ENCODE measurements at places on chromosomes 11 and 22.

GRCh38 chr11:7667460-7667859 lies 5.8 kb downstream of the CYB5R2 start:
- no peak for DNase-seq

DNA sequence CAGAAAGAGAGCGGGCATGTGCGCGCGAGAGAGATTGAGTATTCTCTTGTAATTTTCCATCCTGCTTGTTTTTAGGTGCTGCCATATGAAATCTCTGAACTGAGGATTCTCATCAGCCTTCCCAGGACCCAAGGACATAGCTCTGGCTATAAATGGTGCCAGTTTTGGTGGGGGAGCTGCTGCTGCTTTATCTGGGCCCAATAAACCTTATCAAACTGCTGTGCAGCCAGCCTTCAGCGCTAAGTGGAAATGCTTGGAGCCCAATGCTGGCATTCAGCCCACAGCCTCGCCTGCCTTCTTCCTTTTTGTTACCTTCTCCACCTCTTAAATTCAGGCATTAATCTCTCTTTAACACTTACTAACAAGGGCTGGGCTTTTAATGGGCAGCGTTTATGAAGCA lies 2.4 kb upstream of the ZBTB16 start:
- no peak for DNase-seq

GRCh38 chr11:9201372-9202162 lies 63.6 kb downstream of the DENND5A start:
- DNase-seq, result no peak

DNA sequence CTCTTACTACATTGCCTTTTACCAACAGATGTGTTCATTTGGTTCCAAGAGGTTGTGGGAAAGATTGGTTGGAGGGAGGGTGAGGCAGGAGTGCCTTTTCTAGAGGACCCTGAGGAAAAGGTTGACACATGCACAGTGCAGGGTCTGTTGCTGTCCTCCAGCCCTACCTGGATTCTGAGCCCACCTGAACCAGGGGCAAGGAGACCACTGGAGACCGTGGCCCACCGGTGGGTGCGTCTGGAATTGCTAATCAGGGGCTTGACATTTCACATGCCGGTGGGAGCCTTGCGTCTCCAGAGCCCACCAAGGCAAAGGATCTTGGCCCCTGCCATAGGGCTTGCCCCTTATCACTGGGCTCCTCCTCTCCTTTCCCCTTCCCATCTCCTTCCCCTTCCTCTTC lies 80.4 kb upstream of the ZBED5 start:
- DNase-seq, result no peak

DNA sequence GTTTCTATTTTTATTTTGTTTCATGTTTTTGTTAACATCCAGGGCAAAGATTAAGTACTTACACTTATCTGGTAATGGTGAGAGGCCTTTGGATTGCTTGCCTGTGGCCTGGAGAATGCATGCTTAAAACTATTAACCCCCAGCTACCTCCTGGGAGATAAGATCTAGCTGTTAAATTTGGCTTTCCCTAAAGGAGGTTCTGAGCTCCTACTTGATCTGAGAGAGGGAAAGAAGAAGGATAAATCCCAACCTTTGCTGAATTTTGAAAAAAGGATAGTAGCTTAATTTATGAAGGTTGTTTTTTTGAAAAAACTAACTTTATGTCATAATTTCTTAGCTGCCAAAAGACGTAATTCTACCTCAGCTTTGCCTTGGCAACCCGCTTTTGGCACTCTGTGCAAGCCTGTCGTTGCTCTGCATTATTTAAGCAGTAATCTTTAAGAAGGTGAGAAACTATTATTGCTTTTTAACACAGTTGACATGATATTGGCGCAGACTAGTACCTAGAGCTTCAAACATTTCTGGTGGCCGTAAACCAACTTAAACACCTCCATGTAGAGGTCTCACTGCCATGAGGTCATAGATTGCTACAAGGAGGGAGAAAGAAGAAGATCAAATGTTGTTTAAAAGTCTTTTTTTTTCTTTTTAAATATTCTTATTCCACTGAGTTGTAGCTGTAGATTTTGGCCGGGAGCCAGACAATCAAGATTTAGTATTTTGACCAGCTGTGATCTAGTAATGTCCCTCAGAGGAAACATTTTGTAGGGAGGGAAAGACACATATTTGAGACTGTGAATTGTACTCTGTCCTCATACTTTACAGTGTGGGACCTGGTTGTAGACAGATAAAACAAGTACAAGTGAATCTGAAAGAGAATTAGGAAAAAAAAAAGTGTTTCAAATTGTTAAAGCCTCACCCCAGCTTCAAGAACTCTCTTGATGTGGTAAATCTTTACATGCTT lies 74.4 kb downstream of the WNT11 start:
- DNase-seq, result no peak

GRCh38 chr22:43411040-43411868 lies 560 bp upstream of the MPPED1 start:
- DNase-seq, result no peak

DNA sequence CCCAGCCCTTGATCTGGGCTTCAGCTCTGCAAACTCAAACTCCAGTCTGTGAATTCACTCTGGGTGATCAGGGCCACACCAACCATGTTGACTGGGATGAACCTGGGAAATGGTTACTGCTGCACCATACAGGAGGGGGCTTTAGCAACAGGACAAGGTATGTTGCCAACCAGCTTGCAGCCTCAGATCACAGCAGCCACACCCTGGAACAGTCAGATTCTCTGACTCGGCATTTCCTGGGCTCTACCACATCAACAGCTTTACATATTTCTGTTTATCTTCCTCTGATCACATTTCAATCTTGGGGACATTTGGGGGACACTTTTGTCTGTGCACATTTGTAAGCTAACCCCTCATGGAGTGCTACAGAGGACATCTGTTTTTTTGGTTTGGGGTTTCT lies 267.0 kb upstream of the NCAM1 start:
- no peak for DNase-seq

GRCh38 chr11:39011797-39012196 lies 2413.8 kb upstream of the RAG2 start:
- DNase-seq, result no peak

- no peak for DNase-seq
These were observed 70.8 kb downstream of the BLID start for GRCh38 chr11:122045181-122045586.

DNA sequence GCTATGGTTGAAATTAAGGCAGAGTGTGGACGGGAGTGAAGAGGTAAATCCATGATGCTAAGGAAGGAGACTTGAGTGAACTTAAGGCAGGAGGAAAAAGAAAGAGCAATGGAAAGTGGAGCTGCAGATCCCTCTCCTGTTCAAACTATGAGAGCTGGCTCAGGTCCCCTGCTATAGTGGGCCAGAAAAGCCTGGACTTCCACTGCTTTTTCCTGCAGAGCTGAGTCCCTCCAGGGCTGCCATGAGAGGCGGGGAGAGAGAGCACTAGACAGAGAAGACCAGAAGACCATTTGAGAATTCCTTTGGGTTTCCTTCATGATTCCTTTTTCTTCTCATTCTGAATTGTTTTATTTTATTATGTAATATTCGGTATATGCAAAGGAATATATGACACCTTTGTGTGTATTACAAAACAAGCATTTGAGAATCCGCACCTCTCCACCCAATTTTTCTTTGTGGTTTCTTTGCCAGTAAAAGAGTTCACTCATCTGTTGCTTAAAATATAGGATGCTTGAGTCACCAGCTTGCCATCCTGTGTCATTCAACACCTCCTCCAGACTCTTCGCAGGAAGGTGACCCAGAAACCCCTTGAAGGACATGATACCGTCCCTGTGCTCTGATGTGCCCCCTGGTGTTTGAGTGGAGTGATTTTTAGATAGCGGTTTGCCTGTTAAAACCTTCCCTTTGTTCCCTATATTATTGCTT lies 24.4 kb downstream of the SREBF2 start:
- DNase-seq, result peak; percentile 53

DNA sequence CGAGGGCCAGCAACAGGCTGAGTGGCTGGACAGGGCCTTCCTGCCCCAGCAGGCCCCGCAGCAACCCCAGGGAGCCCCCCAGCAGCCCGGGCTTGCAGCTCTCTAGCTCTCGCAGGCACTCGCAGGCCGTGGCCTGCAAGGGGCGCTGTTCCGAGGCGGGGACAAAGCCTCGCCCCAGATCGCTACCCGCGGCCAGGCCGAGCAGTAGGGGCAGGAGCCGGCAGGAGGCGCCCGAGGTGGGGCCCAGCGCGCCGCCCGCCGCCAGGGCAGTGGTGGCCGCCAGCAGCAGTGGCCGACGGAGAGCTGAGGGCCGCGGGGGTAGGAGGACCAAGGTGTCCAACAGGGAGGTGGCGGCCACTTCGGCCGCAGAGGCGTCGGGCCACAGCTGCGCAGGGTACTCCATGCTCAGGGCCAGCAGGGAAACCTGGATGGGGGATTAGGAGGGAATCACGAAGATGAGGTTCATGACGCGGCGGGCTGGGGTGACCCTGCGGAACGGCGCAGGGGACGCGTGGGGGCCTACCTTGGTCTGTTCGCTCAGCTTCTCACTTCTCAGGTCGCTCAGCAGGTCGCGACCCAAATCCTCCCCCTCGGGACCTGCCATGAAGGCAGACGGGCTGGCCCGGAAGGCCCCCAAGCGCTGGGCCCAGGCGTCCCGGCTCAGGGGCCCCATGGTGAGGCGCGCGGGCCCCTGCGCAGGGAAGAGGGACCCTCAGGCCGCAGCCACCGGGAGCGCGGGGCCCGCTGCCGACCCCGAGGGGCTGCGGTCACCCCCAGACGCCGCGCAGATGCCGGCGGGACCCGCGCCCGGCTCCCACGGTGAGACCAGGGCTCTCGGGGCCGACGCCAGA lies 632 bp downstream of the AP5B1 start:
- peak; percentile 70 for DNase-seq

GRCh38 chr22:49473286-49473685 lies 354.4 kb downstream of the BRD1 start:
- no peak for DNase-seq

DNA sequence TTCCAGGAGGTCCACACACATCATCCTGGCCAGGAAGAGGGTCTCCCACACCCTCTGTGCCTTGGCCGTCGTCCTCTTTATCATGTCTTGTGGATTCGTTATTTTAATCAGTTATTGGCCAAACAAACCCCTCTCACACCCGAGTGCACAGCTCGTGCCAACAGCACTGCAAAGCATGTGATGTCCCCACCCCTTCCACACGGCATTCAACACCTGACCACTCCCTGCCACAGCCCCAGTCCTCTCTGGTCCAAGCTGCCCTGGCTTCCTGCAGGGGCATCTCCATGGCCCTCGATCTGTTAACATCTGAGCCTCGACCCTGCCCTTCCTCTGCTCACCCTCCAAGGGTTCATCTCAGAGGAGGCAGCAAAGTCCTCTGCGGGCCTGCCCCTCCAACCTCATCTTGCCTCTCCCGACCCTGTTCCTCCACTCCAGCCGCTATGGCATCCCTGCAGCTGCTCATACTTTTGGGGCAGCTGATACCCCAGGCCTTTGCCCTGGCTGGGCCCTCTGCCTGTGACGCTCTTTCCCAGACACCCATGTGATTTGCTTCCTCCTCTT lies 14.0 kb downstream of the MYEOV start:
- no peak for DNase-seq

DNA sequence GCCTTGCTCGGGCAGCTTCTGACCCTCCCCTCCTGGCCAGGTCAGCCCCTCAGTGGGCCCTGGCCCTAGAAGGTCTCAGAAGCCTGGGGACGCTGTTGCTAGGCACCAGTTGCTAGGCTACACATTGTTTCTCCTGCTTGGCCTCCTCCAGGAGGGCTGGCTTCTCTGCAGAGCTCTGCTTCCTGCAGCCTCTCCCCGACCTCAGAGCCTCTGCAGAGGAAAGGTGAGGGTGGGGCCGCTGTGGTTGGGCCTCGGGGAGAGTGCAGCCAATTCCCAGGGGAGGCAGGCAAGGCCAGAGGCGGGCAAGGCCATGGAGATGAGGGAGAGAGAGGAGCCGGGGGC lies 27.6 kb upstream of the LRRC10B start:
- DNase-seq, result no peak

DNA sequence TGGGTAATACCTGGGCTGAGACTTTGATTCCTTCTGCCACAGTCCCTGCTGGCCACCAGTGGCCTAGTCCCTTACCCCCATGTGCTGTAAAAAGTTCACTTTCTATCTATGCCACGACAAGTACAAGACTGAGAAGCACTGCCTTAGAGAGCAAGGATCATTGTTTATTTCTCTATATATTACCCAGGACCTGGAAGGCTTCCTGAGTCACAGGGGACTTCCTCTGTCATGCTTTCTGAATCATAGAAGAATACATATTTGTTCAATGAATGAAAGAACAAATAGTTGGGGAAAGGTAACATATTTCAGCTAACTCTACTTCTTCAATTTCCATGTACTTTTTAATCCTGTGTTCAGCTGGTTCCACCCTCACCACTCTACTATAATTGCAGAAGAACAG lies 5.5 kb upstream of the SYT9 start:
- DNase-seq, result no peak

- DNase-seq, result no peak
These were observed 361.0 kb upstream of the ANO3 start for GRCh38 chr11:25970726-25971508.

DNA sequence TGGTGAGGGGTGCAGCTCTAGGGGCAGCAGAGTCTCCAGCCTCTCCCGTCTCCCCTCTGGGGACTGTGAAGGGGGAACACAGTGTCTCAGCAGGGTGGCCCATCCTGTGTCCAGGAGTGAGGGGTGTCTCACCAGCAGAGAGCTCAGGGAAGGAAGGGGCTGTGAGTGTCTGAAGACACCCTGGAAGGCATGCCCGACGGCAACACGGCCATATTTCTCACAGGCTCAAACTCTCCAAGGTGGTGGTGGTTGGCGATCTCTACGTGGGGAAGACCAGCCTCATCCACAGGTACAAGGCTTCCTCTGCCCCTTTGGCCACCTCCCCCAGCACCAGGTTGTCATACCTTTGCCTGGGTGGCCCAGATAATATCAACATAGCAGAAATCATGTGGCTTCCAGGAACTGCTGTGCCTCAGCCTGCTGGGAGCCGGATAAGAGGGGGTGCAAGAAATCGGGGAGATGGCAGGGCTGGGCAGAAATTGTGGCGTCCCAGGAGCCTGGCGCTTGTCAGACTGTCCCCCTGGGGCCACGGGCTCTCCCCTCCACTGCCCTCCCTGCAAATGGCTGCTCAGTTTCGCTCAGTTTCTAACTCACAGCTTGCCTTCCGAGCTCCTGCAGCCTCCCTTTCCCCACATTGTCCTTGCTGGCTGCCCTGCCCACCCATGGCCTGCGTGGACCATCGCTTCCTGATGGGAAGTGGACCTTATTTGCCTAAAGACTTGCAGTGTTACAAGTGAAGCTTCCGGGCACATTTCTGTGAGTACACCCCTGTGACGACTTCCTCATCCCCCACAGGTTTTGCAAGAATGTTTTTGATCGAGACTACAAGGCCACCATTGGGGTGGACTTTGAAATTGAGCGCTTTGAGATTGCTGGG lies 7.2 kb downstream of the RAB36 start:
- DNase-seq, result no peak

- no peak for DNase-seq
These were observed 4.3 kb downstream of the SSTR3 start for GRCh38 chr22:37207981-37208380.

GRCh38 chr11:76807206-76807875 lies 24.2 kb downstream of the TSKU start:
- DNase-seq, result peak; percentile 61

DNA sequence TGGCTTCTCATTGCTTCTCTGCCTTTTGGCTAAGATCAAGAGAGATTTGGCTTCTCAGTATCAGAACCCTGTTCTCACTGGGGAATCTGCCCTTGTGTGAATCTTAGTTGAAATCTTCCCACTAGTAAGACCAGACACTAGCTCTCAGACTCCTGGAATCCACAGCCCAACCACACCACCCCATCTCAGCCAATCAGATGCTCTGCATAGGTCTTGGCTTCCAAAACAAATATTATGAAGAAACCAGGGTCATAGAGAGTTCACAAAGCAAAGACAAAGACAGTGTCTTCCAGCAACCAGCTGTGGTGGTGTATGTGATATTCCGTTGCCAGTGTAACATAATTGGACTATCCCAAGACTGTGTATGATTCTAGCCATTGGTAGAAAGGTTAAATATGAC lies 5.4 kb downstream of the OR8B12 start:
- no peak for DNase-seq
